ENCODE measurements at places on chromosomes 6 and 20.

GRCh38 chr6:128033156-128033555, 132.3 kb upstream of the THEMIS start:
- DNase-seq: no peak

- DNase-seq: no peak
Observed at GRCh38 chr6:84332139-84333034, 104.9 kb upstream of the CEP162 start.

GRCh38 chr6:53986165-53986720, 125.0 kb upstream of the MLIP start:
- DNase-seq: peak; percentile 50

DNA sequence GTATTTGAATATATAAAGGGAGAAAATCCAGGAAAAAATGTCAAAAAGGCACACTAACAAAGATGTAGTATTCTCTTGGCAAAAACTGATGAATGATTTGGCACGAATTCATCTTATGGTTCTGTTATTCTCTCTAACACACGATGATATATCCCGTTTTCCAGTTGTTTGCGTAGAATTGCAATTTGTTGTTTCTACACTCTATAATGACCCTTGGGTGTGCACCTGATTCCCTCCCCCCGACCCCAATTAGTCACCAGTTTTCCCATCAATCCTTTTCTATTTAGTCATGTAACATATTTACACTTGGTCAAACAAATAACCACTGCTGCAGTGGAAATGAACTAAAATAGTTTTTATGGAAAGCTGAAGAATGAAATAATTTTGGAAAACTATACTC, 1.5 kb upstream of the ARID1B start:
- DNase-seq: no peak

DNA sequence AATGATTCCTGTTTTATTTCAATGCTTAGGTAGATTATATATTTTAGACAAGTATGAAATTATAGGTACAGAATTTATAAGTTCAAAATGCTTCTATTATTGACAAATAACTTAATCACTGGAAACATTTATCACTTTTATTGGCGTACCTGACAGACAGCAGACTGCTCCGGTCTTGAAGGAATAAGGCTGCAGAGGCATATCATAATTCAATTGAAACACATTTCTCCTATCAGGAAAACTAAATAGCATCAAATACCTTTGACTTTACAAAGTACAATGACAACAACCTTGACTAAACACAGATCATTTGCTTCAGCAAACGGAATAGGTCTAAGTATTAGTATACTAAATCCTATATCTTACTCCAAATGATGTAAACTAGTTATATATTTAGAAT, 91.3 kb downstream of the GRIK2 start:
- no peak for DNase-seq

- DNase-seq: no peak
Observed at GRCh38 chr6:129599467-129599866, 110.5 kb downstream of the ARHGAP18 start.

DNA sequence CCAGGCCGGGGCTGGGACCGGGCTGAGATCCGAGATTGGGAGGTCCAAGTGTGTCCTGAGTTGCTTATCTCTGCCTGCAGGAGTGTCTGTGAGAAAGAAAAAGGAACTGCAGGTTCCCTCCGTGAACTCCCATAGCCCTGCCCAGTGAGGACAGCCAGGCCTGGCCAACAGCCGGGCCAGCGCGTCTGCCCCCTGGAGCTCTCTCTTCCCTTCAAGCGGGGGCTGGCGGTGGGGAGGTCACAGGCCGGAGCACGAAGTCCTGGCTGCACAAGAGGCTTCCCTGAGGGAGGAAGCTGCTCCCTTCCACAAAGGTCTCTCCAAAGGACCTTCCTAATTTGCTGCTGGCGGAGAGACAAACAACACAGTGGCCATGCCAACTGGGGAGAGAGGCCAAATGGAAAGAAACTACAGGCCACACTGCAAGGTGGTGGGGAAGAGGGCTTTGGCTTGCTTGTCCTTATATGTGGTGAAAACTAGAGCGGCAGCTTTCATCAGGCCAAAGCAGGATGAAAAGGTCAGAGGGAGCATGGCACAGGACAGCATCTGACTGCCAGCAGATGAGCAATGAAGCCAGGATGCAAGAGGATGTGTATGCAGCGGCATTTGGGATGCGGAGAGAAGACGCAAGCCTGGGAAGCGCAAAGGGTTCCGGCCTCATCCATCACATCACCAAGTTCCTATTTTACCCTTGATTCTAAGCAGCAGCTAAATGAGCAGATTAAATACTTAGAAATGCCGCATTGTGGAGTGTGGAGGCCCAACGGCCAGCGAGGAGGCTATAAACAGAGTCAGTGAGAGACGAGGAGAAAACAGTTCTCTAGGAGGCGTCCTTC, 260.0 kb downstream of the ERMARD start:
- DNase-seq: no peak

- no peak for DNase-seq
Observed at GRCh38 chr6:5995949-5996713, 10.6 kb downstream of the NRN1 start.

DNA sequence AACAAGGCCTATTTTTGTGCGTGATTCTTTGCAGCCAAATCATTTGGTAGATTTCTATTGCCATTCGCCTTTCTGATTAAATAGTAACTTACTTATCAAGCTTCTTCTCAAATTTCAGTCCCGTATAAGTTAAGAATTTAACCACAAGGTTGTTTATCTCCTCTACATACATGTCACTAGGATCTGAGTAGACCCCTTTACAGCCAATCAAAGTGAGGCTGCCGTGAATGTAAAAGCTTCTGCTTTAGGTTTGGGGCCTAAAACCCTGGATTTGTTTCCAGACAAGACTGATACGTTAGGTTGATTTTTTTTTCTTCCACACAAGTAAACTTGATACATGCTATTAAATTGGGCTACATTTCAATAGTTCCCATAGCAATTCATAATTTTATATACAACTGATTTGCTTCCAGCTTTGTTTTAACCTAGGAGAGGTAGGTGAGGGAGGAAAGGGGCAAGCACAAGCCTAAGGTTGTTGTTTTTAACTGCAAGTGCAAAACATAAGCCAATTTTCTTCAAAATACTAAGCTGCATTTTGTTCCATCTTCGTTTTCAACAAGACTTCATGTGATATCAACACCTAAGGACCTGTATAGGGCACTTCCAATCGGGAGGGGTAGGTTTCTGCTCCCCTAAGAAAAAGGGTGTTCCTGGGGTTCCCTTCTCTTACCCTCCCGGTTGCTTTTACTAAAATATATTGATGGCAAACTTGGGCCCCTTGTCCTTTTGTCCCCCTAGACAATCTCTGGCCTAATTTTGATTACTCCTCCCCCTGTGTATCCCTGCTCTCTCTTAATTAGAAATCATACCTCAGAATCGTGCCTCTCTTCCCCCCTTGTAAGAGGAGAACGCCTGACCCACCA, 1.7 kb downstream of the RANBP9 start:
- DNase-seq: no peak

- no peak for DNase-seq
Observed at GRCh38 chr6:33861722-33862121, 57.9 kb upstream of the MLN start.

GRCh38 chr20:17849901-17850683, 118.5 kb downstream of the SNX5 start:
- no peak for DNase-seq

DNA sequence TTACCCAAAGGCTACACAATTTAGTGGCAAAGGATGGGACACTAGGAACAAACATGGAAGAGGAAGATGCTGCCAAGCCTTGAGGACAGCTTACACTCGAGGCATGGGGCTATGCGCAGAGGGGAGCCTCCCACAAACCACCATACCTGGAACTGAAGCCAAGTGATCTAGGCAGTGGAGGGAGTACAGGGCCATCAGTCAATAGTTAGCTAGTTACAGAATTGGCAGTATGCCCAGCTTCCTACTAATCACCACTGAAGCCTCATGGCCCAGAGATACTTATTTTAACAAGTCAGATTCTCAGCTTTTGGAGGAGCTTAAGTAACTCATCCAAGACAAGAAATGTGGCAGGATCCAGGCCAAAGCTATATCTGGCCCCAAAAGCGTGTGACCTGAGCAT, 226.6 kb upstream of the MOCS1 start:
- no peak for DNase-seq

DNA sequence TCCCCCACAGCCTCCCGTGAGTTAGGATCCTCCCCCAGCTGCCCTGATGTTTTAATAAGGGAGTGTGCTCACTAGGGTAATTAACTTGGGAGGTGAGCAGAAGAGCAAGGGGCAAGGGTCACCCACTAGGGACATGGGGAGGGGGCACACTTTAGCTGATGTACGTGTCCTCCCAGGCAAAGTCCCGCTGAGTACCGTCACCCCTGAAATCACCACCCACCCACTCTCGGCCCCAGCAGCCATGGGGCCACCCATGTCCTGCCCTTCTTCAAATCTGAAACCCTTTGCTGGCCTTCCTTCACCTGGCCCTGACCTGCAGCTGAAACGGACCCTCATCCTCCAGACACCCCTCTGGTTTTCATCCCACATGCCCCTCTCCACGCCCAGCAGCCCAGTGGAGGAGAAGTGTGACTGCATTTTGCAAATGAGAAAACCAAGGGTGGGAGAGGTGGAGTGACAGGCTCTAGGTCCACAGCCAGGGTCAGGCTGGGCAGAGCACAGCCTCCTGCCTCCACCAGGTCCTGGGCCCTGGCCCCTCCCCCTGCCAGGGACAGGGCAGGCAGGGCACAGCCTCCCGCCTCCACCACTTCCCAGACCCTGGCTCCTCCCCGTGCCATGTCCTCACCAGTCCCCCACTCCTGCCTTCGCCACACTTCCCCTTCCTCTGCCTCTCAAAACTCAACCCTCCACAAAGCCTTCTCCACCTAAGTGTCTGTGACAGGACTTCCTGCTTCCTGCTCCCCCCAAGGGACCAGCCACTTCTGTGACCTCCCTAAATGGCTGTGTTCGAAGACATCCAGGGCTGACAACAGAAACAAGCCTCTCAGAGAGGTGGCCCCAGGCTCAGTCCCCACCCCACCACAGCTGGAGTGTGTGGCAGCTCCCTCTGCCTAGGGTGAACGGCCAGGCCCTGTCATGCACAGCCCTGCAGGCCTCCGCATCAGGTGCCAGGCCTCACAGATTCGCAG, 15.1 kb downstream of the ACSS1 start:
- no peak for DNase-seq

DNA sequence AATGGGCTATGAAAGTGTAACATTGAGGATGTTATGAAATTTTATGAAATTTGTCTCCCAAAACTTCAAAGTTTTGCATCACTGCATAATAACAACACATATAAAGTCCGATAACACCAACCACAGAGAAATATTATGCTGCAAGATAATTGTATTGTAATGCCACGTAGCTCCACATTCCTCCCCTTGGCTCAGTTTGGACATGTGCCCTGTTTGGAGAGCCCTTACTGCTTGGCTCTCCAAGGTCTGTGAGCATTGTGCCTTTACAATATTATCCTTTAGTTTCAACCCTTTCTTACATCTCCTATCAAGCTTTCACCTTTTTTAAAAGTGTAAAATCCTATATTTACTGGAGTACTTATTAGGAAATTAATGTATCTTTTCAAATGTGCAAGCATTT, 10.8 kb downstream of the HBS1L start:
- no peak for DNase-seq

DNA sequence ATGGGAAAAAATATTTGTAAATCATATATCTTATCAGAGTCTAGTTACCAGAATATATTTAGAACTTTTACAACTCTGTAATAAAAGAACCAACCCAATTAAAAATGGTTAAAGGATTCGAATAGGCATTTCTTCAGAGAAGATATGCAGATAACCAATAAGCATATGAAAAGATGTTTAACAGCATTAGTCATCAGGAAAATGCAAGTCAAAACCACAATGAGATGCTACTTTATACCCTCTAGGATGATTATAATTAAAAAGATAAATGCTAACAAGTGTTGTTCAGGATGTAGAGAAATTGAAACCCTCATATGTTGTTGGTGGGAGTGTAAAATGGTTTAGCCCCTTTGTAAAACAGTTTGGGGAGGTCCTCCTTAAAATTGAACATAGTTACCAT, 94.1 kb downstream of the LRRC1 start:
- DNase-seq: no peak

DNA sequence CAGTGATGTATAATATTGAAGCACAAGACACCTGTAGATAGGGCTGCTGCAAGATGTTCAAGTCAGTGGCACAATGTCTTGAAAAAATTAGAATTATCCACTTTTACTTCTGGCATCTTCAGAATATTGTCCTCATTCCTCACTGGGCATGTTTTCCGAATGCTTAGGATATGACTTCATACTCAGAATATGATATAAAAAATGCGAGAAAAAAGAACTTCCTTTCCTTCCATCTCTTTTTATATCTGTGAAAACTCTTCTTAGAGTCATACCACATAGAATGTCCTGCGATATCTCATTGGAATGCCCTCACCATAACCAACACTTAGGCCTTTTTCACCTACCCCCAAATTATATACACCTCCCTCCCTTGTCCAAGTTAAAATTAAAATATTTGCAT, 4.6 kb downstream of the MAS1L start:
- DNase-seq: no peak

DNA sequence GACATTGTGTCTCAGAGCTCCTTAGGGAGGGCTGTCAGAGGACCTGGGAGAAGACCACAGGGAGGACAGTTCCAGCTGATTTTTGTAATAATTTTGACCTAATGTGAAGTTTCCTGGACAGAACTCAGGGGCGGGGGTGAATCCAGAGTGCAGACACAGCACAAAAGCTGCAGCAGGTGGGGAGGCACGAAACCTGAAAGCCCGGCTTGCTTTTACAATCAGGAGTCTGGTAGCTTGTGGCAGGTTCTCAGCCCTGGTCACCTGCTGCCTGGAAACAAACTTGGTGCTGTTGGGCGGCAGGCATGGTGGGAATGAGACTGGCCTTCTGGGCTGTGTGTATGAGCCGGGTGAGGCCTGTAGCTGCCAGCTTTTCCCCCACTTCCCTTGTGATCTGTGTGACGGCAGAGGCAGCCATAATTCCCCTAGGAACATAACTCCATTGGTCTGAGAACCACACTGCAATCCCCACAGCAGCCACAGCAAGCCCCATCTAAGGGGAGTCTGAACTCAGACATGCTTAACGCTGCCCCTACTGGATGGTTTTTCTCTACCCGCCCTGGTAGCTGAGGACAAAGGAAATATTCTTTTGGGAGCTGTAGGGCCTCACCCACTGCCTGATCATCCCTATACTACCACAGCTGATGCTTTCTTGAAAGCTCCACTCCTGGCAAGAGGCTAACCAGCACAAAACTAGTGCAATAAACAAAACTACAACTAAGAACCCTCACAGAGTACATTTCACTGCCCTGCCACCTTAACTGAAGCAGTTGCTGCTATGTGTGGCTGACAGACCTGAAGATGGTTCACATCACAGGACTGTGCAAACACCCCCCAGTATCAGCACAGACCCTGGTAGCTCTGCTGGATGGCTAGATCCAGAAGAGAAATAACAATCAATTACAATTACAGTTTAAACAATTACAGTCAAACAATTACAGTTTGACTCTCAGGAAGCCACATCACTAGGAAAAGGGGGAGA, 1055.1 kb upstream of the GJE1 start:
- DNase-seq: no peak

- no peak for DNase-seq
Observed at GRCh38 chr6:72704979-72705378, 83.1 kb downstream of the KCNQ5 start.
